Lower lobe of right lung (tissue), 2 donors: ENCODE measurements at places on chromosomes 1 and 21. TPM values are rescaled to one million over a fixed set of nuclear protein-coding genes. Genes with fewer than 3 reads are reported as not detected.

TMEM269 gene
- total RNA-seq: not detected

GBP6 gene
- 0.68 TPM for total RNA-seq

- no peak for DNase-seq
Measured at GRCh38 chr21:27422435-27422834, 455.5 kb upstream of the ADAMTS5 start.

- no peak for DNase-seq
Measured at GRCh38 chr21:31910074-31910470, 37.3 kb downstream of the HUNK start.

GRCh38 chr1:232669981-232670747, 40.2 kb upstream of the SIPA1L2 start:
- DNase-seq: no peak

DNA sequence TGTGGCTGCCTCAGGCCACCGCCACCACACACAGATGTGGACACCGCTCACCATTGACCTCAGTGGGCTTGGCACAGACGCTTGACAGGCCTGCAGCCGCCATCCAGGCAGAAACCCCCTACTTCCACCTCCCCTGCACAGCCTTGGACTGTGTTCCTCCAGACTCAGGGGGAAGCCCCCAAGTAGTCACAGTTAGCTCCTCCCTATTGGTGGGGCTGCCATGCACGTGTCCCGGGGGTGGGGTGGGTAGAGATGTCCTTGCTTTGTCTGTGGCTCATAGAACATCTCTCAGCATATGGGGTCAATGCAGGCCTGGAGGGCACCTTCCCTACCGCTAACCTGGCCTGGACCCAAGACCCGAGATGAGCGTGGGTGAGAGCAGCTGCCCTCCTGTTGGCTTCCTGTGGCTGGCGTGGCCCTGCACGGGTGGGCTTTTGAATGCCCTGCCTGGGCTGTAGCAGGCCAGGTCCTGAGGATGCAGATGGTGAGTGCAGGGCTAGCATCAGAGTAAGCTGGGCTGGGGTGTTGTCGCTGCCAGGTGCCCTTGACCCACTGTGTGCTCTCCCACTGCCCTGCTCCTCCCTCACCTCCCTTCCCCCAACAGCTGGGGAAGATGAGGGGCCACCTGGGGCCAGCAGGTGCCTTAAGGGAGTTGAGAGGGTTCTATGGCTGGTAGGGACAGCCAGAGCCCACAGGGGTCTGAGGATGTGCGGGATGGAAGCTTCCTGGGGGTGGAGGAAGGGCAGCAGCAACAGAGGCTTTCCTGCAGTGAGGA, 6.2 kb downstream of the CROCC start:
- DNase-seq: no peak

- no peak for DNase-seq
Measured at GRCh38 chr21:15706696-15707095, 23.1 kb upstream of the USP25 start.
